Forelimb muscle (tissue), 1 donor: ENCODE measurements at places on chromosomes 6 and 20.

DNA sequence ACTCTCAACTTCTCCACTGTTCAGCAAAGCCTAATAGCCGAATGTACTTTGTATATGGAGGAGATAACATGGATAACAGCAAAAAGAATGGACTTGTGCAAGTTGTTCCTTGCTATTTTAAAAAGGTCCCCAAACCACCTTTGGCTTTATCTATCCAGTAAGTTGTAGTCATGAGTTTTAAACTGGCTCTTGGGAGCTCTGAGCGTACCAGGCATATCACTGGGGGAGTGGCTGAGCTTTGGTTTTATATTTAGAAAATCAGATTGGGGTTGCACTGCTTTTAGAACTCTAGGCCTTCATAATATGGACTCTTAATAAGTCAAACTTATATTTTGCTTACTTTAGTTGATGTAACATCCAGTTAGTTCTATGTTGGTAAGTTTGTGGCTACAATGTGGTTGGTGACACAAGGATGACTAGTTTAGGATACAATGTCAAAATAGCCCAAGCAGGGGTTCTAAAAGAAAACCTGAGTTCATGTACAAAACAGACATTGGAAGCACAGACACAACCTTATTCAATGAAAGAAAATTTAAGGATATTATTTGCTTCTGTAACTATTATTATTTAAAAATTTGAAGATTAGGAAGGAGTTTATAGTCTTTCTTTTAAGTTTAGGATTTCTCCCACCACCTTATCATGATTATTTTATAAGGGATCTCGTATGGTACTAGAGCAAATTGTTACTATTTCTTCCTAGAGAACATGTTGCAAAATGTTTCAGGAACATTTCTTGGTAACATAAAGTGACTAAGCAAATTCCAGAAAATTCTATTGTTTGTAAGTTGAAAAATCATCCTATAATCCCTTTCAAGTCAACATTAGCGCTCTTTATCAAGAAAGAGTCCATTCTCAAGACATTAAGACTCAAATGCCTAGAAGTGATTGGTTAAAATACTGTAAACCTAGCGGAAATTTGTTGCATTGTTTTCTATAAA is 165.8 kb upstream of the SUPT3H start:
- no peak for DNase-seq

DNA sequence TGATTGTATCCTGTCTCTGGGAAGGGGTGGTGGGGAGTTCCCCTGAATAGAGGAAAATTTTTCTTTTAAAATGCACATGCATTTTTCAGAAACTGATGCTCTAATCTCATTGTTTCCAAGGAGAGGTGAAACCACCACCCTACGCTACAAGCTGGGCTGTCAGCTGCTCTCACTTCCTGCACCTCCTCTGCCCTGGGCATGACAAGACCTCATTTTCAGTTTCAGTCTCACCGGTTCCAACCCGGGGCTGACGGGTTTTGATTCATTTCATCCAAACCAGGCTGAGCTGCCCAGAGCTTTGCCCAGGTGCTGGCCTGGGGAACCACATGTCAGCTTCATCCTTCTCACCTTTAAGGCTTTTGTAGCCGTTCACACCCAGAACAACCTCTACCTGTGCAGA is 99.7 kb downstream of the EYA2 start:
- no peak for DNase-seq

- DNase-seq = no peak
These were observed 56.8 kb upstream of the PHIP start for GRCh38 chr6:79134699-79135474.

DNA sequence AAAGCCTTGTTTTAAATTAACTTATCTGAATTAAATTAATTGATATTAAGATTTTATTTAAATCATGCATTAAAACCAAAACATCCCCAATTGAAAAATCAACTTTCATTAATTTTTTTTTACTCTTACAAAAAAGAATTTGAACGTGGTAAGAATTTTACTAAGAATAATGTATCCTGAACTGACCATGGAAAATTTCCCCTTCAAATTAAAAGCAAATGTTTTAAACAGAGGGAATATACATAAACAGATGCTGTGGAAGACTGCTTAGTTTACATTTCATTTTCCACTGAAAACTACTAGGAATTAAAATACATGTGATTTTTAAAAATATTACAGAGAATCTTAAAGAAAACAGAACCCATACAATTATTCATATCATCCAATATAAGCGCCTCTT is 2.3 kb downstream of the RNF24 start:
- DNase-seq = no peak

- no peak for DNase-seq
These were observed 87.9 kb downstream of the KIF13A start for GRCh38 chr6:17899491-17899890.

DNA sequence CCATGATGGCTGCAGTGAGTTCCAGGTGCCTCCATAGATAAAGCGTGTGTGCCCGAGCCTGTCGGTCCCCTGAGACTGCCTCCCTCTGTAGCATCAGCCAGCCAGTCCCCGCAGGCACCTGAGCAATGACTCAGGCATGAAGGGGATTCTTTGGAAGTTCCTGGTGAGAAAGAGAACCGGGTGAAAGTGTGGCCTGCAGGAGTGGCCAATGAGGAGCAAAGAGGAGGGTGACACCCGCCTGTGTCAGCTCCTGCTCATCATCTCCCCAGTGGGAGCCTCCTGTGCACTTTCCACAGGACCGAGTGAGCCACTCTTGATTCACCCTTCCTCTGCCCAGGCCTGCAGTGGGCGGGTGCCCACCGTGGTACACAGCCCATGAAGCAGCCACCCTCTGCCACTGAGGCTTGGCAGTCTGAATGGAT is 71.2 kb upstream of the PTPN1 start:
- no peak for DNase-seq

GRCh38 chr20:16083639-16084280 is 489.5 kb downstream of the KIF16B start:
- DNase-seq = no peak

DNA sequence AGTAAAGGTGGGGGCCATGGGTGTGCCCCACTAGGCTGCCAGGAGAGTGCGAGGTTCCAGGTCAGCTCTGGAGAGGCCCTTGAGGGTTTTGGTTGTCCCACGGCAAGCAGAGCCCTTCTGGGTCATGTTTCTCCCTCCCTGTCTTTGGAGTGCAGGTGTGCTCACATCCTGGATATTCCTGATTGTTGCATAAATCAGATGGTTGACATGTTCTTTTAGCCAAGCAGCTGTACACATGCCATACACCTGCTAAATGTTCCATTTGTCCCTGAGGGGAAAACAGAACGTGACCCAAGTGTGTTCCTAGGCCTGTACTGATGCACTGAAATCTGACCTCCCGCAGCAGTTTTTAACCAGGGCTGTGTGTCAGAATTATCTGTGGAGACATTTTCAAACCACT is 77.5 kb upstream of the BEND3 start:
- DNase-seq = no peak

DNA sequence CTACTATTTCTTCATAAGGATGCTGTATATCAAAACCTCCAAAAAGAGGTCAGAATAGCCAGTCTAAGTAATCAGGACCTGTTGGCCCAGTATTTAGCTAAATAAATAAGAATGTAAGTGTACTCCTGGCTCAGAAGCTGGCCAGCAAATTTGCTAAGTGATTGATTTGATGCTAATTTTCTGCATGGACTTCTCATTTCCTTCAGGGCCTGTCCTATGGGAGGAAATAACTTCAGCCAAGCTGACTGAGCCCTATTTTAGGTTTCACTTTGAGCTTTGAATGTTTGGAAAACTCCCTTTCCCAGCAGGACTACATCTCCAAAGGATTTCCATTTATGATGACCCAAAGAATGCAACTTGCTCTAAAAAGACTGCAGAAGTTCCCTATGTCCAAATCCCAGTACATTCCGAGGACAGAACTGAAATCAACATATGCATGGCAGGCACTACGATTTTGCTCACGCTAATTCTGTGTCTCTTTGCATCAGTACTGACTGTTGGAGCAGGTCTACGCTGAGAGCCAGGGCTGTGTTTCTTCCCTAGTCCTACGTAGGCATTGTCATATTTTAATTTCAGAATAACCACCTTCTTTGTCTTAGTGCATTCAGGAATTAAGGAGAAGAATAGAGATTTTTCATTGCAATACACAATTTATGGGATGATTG is 441.4 kb upstream of the PLCB4 start:
- no peak for DNase-seq

- no peak for DNase-seq
These were observed 23.8 kb upstream of the NXT1 start for GRCh38 chr20:23326774-23327173.

GRCh38 chr20:57482148-57482547 is 42.8 kb downstream of the CTCFL start:
- DNase-seq = no peak

- no peak for DNase-seq
These were observed 103.4 kb upstream of the FRMD1 start for GRCh38 chr6:168182366-168182765.

- DNase-seq = peak; percentile 51
These were observed 2.7 kb upstream of the MICA start for GRCh38 chr6:31400467-31401289.
